ENCODE measurements at places on chromosomes 2 and 18.

- no peak for DNase-seq
These were observed 47.9 kb downstream of the EML6 start for GRCh38 chr2:54771166-54771885.

- no peak for DNase-seq
These were observed 60.6 kb upstream of the SMAD7 start for GRCh38 chr18:49011291-49011746.

- DNase-seq = no peak
These were observed 60.3 kb downstream of the ATIC start for GRCh38 chr2:215371915-215372897.

DNA sequence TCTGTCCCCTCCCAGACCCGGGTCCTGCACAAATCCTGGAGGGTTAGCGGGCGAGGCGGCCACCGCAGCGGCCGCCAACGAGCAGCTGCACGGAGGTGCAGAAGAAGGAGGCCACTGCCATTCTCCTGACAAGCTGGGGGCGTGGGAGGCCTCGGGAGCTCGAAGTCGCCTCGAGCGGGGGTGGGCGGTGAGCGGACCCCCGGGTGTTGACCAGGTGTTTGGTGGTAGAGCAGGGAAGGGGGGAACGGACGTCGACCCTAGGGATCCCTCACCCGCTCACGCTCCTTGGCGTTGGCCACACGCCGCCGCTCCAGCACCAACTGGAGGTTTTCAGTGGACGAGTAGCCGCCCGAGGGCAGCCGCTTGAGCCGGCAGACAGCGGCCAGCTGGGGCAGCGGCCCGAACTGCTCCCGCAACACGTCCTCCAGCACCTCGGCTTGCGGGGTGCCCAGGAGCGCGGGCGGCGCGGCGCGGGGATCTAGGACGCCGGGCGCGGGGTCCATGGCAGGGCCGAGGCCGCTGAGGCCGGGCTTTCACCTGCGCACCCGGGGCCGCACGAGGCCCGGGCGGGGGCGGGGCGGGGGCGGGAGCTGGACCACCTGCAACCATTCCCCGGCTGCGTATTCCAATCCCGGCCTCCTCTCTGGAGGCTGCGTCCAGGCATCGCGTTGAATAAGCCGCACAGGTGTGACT is at the start of gene FIGLA:
Gene FIGLA (minus strand): TSS at position 508 of the 693 bp plus-strand sequence. CDS start 5 bp downstream, at position 503.
- DNase-seq = no peak

- no peak for DNase-seq
These were observed 33.0 kb upstream of the KIDINS220 start for GRCh38 chr2:8870441-8870840.

DNA sequence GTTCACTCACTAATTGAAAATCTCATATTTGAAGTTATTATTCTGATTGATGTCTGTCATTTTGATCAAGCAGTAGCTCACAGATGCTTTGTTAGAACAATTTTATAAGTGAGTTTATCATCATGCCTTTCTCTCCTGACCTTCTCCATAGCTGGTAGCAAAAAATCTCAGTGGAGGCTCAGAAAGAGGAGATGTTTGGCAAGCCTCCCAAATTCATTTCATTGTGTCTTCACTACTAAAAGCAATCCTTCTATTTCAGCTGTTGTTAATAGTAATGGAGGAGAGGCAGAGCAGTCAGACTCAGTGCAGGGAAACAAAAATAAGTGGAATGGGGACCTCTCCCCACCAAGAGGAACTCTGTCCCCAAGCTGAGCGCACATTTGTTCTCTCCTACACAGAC is 2127.8 kb upstream of the CELF4 start:
- no peak for DNase-seq

GRCh38 chr2:132605236-132606180 is 64.5 kb downstream of the LYPD1 start:
- DNase-seq = no peak

DNA sequence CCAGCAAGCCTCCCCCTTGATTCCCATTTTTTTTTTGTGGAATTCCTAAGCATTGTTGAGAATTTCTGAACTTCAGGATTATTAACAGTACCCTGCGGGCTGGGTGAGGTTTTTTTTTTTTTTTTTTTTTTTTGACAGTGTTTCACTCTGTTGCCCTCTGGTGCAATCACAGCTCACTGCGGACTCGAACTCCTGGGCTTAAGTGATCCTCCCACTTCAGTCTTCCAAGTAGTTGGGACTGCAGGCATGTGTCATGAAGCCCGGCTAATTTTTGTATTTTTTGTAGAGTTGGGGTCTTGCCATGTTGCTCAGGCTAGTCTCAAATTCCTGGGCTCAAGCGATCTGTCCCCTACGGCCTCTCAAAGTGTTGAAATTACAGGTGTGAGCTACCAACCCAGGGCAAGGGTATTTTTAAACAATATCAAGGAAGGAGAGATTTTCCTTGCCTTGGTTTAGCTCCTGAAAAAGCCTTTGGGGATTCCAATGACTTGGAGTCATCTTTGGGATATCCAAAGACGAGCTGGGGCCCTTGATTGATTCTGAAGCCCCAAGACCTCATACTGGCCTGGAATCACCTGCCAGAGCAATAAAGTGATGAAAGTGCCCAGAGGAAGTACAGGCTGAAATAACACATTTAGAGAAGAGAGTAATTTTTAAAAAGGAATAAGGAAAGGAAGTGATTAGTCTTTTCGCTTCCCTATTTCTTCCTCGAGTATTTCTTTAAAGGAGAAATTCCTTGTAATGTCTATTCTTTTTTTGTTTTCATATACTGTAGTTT is 240.2 kb downstream of the TGIF1 start:
- no peak for DNase-seq

GRCh38 chr2:122261911-122262310 is 506.5 kb downstream of the TSN start:
- DNase-seq = no peak

DNA sequence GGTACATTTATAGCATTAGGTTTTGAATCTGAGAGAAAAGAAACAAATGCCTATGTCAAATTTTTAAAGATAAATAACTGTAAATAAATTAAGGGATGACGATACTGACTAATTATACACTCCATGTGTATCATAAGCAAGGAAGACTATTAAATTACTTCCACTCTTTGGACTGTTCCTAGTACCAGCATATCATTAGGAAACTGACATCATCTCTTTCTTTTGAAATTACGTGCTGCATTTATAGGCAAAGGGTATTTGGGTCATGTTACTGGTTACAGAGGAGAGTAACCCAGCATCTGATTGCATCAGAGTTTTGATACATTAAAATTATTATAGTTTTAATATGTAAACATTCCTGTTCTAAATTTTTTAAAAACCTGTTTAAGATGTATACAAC is 309.7 kb downstream of the XIRP2 start:
- DNase-seq = no peak

GRCh38 chr2:118231759-118232158 is 143.5 kb downstream of the INSIG2 start:
- no peak for DNase-seq

DNA sequence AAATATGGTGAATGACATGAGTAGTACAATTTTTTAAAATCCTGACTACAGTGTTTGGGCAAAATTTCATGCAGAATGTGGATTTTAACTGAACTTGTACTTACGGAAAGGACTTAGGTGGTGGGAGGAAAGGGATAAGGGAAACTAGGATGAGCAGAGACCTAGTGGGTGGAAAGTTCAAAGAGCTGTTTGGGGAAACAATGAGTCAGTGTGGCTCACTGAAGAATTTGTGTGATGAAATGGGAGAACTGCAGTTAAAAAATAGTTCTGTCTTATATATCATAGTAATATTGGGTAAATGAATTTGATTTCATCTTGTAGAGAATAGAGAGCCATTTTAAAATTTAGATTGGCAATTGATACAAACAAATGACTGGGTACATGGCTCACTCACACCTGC is 220.1 kb upstream of the CTAGE1 start:
- no peak for DNase-seq

DNA sequence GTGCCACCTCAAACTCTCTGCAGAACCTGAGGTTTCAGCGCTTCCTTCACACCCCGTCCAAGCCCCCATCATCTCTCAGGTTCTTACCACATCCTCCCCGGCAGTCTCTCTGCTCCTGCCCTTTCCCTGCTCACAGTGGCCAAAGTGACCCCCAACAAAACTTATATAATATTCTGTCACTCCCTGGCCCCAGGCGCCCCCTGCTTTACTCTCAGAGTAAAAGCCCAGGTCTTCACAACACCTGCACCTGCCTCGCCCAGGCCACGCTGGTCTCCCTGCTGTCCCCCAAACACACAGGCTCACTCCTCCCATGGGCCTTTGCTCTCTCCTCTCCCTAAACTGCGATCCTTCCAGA is 6.4 kb downstream of the ITGB1BP1 start:
- DNase-seq = no peak

DNA sequence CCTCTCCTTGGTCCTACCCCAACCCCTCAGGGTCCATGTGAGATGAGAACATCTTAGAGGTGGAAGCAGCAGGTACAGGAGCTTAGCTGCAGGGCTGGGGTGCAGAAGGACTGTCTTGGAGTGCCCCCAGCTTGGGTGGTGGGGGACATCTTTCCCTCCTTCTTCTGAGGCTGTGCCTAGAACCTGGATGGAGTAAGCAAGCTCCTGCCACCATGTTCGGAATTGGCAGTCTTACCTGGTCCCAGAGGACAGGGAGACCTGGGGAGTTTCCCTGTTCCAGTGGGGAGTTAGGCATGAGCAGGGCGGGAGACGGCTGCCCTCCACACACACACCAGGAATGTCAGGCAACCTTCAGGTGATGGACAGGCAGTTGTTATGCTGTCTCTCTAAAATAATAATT is 131.0 kb upstream of the COPS8 start:
- DNase-seq = no peak

GRCh38 chr18:10775026-10775425 is 249.2 kb downstream of the NAPG start:
- DNase-seq = no peak

DNA sequence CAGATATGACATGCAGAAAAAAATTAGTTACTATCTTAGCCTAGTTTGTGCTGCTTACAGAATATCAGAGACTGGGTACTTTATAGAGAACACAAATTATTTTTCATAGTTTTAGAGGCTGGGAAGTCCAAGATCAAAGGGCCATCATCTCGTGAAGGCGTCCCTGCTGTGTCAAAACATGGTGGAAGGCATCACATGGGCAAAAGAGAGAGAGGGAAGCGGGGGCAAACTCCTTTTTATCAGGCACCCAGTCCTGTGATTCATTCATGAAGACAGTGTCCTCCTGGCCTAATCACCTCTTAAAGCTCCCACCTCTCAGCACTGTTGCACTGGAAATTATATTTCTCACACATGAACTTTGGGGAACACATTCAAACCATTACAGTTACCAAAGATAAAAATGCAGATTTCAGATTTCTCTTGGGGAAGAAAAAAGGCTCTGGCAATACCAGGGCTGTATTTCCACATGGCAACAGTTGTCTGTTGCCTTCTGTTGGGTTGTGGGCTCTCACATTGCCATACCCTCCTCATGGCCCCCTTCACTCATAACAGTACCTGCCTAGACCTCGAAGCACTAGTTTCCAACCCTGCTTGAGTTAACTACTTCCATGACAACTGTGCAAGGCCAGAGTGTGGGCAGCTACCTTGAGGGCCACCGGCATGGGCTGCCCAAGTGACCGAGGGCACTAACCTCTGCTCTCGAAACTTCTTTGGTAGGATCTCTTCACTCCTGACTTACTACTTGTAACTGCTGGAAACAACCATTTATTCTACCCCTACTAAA is 2.7 kb upstream of the ACTR3 start:
- no peak for DNase-seq

Data from GM04503 (cell line).